ENCODE measurements at places on chromosomes 1 and 21.

GRCh38 chr1:60913039-60913438 lies 169.3 kb upstream of the NFIA start:
- no peak for DNase-seq

DNA sequence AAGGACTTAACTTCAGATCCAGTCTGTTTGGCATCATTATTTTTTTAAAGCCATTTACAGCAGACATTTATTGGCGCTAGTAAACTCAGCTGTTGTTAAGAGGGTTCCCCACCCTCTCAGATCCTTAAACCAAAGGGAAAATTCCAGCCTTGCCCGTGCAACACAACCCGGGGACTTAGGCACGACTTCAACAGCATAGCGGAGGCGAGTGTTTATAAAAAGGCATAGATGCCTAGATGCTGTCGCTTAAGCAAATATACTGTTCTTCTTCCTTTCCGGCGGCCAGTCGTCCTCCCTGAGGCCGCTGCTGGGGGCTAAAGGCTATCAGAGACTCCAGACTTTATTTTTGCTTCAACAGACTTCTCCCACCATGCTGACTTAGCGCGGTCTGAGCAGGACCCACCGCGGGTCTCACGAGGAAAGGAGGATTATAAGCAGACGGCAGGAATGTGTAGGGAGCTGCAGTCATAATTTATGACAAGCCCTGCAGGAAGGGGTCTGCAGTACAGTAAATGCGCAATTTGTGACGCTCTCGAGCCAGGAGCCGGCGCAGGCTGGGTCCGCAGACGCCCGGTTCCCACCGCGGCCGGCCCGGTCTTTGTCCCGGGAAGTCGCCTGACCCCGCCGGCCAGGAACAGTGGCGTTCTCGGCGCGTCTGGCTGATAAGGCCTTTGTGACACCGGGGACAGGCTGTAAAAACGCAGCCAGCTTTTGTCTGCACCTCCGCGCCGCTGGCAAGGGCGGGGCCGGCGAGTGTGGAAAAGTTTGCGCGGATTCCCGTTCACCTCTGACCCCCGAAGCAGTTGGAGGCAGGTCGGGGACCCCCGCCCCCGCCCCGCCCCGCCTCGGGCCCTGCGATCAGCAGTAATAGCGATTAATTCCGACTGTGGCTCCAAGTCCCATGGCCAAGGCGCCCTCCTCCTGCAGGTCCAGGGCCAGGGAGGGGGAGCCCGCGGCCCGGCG lies 61.2 kb upstream of the ARHGEF16 start:
- no peak for DNase-seq

DNA sequence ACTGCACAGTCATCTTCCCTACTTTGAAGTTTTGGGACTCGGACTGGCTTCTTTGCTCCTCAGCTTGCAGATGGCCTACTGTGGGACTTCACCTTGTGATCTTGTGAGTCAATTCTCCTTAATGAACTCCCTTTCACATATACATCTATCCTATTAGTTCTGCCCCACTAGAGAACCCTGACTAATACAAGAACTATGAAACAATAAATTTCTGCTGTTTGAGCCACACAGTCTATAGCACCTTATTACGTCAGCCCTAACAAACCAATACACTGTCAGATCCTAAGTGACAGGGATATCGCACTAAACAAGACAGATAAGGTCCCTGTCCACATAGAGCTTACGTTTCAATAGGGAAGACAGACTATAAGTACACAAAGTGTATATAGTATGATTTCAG lies 120.1 kb downstream of the PLPP3 start:
- DNase-seq = no peak

- DNase-seq = no peak
These were observed 80.2 kb downstream of the ADSS2 start for GRCh38 chr1:244371242-244372141.

GRCh38 chr1:39895731-39896480 lies 5.8 kb downstream of the MYCL start:
- no peak for DNase-seq
